ENCODE measurements at places on chromosomes 1 and 21.

DNA sequence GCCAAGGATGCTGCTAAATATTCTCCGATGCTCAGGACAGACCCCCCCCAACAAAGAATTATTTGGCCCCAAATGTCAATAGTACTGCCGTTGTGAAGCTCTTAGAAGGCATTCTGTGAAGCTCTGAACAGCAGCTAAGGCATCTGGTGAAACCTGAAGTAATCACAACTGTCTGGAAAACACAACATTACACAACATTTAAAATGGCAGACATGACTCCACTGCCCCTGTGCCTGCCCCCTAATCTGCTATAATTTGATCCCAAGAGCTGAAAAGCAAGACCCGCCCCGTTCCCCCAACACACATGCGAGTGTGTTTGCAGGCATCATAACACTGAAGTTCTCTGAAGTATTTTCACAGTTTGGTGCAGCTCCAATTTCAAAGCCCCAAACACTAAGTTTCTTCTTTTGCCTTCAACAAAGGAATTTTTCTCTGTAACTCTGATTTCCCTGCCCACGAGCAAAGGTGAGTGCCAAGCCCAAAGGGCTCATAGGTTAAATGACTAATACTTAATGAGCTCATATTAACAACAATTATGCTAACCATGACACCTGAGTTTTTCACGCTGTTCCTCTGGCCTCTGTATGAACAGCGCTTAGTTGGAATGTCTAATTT, 129.2 kb downstream of the CLIC6 start:
- DNase-seq = no peak

- DNase-seq = no peak
These were observed 579.9 kb upstream of the B3GALT2 start for GRCh38 chr1:193766329-193766728.

DNA sequence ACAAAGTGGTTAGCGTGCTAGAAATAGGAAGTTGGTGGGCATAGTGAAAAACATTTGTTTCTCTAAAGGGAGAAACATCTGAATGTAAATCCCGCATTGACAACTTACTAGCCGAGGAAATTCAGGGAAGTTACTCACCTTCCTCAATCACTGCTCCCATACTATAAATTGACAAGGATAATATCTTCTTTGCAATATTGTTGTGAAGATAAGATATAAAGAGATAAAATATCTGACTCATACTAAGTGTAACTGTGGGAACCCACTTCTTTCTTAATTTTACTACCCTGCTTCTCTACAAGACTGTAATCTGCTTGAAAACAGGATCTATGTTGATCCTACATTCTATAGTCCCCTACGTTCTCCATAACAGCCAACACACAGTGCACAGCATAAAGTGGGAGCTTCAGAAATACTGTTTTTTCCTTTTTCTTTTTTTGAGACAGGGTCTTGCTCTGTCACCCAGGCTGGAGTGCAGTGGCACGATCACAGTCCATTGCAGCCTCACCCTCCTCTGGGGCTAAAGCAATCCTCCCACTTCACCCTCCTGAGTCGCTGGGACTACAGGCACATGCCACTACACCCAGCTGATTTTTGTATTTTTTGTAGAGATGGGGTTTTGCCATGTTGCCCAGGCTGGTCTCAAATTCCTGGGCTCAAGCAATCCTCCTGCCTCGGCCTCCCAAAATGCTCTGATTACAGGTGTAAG, 57.4 kb upstream of the C1orf21 start:
- no peak for DNase-seq

- no peak for DNase-seq
These were observed 14.3 kb upstream of the WDTC1 start for GRCh38 chr1:27220096-27220495.

- DNase-seq = no peak
These were observed 9.0 kb downstream of the TRAF5 start for GRCh38 chr1:211335522-211336157.

- no peak for DNase-seq
These were observed 123.0 kb downstream of the LYPLAL1 start for GRCh38 chr1:219296430-219297355.

- no peak for DNase-seq
These were observed 36.4 kb upstream of the HHAT start for GRCh38 chr1:210292231-210292871.

DNA sequence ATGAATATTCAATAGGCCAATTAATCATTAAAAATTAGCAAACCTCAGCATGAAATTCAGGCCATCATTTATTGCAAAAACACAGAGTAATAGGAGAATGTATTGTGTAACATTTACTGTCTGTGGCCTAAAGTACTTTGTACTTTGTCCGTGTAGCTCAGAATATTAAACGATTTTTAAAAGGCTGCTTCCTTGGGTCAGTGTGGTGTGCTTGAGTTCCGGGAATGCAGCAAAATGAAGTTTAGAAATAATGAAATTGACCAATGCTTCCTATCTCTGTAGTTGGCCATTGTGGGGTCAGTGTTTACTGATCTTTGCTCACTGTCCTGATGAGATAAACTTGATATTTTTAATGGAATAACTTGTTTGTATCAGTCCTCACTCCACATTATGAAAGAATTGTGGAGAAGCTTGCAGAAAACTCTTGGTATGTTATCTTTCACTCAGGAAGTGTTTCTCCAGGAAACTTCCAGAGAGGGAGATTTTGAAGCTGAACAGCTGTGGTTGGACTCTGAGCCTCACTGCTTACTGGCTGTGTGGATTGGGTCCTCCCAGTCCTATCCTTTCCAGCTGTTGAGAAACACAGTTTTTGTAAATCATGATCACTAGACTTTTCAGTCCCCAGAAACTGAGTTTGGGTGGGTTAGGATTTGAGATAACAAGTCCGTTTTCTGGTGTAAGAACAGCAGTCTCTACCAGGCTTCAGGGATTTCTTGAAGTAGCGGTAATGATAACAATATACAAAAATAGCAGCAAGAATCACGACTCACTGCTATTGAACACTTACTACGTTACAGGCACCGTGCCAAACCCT, 19.2 kb upstream of the MTARC1 start:
- no peak for DNase-seq

- DNase-seq = no peak
These were observed 157.9 kb upstream of the TNR start for GRCh38 chr1:175901076-175901836.

GRCh38 chr1:167881069-167881468, 32.9 kb downstream of the ADCY10 start:
- DNase-seq = no peak

DNA sequence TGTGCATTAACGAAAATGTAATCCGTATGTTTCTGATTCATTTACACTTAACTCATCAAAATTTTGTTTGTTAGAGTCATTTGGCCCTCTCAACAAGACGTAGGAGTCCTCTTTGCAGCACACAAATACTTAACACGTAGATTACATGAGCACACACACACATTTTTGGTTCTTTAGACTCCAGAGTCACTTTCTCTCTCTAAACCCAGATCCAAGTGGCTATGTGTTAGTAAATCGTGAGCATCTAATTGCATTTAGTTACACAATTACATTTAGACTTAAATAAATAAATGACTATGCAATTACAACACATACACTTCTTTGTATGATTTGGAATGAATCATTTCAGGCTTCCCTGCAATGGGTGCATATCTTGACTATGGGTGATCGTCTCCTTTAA, 109.0 kb upstream of the GREM2 start:
- no peak for DNase-seq

DNA sequence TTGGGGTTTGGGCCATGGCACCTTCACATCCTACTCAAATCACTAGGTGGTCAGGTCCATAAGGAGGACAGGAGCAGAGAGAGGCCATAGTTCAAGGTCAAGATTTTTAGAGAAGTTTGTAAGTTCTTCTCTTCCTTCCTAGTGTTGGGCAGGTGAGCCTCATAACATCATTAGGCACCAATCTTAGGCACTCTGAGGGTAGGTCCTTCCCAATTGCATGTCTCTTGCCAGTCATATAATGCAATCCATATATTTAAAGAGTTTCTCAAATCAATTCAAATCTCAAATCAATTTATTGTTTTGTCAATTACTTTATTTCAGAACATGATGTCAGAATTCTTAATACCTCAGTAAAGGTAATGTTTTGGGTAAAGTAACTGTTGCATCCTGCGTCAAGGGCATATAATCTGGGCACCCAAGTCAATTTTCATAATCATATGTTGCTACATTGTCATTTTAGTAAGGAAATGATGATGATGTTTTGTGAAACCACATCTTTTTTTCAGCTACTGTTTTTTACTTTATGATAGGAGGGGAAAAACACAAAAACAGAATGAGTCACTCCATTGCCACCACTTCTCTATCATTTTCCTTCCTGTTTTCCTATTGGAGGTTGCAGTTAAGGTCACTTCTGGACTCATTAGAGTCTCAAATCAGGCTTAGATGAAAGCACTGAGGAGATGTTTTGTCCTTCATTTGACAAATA, 122.7 kb downstream of the UCHL5 start:
- no peak for DNase-seq

GRCh38 chr1:230248016-230248888, 177.9 kb downstream of the PGBD5 start:
- no peak for DNase-seq

DNA sequence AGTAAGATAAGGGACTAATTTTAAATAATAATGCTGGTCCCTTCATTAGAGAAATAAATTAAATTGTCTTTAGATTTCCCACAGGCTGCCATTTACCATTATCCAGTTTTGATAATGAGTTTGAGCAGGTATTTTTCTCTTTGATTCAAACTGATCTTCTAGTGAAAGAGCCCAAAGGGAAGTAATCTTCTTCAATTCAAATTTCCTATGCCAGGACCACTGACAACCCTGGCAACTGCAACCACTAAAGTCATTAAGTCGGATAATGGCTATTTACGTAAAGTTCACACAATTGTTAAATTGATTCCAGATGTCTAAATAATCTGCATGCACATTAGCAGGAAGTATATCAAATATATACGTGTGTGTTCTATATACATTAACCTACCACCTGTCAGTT, 399.3 kb downstream of the PTPRC start:
- no peak for DNase-seq

- DNase-seq = no peak
These were observed 1706.6 kb downstream of the MRPL39 start for GRCh38 chr21:23900727-23901126.

GRCh38 chr1:33377756-33378155, 53.1 kb downstream of the PHC2 start:
- no peak for DNase-seq

- DNase-seq = no peak
These were observed 63.8 kb downstream of the BCAR3 start for GRCh38 chr1:93617670-93618499.

DNA sequence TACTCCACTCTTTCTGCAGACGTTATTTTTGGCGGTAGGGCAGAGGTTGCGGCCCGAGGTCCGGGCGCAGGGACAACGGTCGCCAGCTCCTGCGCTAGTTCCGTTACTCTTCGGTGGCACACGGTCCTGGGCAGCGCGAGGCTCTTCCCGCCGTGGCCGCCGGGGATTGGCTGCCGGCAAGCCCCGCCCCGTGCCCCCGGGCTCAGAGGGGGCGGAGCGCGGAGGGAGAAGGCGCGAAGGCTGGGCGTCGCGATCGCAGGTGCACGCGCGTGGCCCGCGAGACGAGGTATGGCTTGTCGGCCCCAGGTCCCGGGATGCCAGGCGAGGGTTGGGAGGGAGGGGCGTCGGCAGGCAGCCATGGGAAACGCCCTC, 518 bp upstream of the SHE start:
- DNase-seq = no peak

DNA sequence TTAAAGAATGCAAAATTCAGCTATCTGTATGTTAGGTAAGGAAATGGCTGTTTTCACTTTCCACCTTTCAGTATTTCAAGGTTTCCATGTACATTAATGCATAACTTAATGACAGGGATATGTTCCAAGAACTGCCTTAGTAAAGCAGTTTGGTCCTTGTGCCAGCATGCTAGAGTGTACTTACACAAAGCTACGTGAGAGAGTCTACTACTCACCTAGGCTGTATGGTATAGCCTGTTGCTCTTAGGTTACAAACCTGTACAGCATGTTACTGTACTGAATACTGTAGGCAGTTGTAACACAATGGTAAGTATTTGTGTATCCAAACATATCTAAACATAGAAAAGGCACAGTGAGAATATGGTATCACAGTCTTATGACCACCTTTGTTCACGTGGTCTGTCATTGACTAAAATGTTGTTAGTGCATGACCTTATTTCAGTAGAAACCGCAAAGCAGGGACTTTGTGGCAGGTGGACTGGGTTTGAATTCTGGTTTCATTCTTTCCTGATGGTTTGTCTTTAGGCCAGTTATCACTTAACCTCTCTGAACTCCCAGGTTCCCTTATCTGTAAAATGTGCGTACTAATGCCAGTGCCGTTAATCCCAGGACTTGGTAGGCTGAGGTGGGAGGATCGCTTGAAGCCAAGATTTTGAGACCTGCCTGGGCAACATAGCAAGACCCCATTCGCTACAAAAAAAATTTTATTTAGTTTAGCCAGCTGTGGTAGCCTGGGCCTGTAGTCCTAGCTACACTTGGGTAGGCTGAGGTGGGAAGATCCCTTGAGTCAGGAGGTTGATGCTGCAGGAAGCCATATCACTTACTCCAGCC, 4.9 kb downstream of the SMYD2 start:
- DNase-seq = no peak

DNA sequence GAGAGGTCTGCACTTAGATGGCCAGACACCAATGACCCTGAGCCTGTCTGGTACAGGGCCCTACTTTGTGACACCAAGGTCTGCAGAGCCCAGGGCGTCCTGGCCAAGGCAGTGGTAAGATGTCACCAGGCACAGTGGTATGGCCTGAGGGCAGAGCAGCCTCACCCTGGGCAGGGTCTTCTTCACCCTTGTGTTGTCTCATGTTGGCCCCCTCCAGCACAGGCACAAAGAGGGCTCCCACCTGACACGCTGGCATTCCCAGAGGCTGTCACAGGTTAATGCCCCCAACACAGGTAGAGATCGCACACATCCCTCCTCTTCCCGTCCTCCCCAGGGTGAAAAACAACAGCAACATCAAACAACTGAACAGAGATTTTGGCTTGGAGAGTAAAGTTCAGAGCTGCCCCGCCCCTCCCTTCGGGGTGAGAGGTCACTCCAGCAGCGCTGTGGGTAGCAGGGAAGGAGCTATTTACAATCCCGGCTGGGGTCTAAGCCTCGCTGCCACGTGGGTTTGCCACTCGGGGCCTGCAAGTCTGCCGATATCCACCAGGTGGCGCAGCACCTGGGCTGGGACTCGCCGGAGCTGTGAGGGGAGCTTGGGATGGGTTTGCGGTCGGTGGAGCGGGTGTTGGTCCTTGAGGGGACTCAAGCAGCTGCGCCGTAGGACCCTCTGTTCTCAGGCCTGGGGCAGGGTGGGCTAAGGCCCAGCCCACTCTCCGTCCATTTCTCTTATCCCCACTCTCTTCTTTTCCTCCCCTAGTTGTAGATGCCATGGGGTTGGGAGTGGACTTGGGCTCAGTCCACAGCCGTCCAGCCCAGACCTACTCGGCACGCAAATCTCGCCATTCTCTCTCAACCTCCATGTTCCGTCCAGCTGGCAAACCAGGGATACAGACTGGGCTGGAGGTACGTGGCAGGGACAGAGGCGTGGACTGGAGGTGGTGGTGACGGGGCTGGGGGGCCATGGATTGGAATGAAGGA, 12.7 kb downstream of the EFNA3 start:
- DNase-seq = no peak
